ENCODE measurements at places on chromosomes 13 and 19.

- DNase-seq, result no peak
Measured at GRCh38 chr13:98892821-98893220, 85.0 kb downstream of the DOCK9 start.

- DNase-seq, result peak; percentile 47
Measured at GRCh38 chr13:24187185-24187584, 26.7 kb downstream of the SPATA13 start.

DNA sequence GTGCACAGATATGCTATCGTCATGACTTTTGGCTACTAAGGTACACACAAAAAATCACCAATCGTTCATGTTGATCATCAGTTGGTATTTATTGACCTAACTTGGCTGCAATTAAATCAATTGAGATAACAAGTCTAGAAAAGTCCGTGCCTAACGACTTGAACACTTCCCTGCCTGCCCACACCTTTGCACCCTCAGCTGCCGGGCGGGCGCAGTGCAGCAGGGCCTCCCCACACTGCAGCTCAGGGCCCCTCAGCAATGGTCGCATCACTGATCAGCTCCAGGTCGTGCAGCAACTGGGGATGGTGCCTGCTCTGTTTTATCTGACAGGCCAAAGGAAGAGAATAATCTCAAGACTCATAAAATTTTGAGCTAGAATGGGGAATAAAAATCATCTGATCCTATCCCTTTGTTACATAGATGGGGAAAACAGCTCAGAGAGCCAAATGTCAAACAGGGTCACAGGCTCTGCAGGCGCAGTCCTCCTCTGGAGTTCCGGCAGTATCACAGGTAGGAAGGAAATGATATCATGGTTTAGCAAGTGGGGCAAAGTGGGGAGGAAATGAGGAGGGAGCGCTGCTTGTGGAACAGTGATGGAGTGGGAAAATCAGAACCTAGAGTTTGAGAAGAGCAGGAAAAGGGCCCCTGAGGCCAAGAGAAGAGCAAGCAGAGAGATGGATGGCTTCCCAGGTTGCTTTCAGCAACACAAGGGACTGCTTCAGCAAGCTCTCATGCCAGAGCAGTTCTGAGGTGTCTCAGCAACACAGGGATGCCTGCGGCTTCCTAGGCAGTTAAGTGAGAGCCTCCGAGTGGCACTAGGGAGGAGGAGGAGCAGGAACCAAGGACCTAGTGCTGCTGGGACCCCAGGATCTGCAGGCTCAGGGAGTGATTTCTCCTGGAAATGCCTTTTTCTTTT lies 57.5 kb downstream of the SLC7A1 start:
- DNase-seq, result no peak

- no peak for DNase-seq
Measured at GRCh38 chr13:49098771-49099512, 121.2 kb upstream of the MLNR start.

GRCh38 chr19:7953060-7953459 lies 9.6 kb upstream of the TIMM44 start:
- DNase-seq, result peak; percentile 16

DNA sequence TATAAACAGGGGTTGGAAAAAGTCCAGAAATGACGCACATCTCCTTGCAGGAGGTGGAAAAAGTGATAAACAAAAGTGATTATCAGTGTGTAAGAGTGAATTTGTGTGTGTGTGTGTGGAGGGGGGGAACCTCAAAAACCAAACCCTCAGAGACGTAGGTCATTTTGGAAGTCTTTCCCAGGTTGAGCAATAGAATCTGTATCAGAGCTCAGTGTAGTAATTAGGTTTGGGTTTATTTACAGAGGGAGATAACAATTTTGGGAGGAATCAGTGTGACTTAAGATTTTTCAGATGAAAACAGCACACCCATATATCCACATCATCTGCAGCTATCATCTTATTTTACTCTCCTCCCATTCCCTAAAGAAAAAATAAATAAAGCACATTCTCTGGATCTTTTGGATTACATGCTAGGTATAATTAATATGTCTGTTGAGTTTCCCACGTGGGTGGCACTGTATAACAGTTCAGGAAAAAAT lies 406.4 kb downstream of the FGF9 start:
- no peak for DNase-seq

DNA sequence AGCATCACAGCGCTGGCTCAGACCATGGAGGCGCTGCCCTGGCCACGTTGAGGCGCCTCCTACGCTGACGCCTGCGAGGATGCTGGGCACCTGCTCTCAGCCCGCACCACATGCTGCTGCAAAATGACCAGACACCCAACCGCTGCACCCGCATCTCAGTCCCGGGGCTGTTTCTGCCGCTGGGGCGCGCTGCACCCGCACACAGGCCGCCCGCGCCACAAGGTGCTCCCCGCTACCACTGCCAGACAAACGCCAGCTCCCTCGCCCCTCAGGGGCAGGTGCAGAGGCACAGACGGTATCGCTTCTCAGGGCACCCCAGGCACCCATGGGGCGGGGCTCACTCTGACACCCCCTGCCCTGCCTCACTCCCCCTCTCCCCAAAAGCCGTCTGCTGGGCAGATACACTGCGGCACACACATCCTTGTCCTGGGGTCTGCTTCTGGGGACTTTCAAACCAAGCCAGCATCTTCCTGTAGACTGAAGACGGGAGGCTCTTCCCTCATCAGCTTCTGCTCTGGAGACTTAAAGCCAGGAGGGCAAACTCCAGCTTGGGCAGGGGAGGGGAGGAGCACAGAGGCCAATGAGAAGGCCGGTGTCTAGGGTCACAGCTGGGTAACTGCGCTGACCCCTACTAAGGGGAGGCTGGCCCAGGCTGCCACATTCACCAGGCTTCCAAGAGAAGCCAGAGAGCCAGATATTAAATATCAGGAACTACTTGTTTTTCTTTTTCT lies 16.3 kb downstream of the CHERP start:
- DNase-seq, result no peak

GRCh38 chr13:34070006-34070405 lies 252.1 kb downstream of the RFC3 start:
- peak; percentile 66 for DNase-seq

GRCh38 chr13:38636761-38637160 lies 50.1 kb upstream of the FREM2 start:
- DNase-seq, result no peak

DNA sequence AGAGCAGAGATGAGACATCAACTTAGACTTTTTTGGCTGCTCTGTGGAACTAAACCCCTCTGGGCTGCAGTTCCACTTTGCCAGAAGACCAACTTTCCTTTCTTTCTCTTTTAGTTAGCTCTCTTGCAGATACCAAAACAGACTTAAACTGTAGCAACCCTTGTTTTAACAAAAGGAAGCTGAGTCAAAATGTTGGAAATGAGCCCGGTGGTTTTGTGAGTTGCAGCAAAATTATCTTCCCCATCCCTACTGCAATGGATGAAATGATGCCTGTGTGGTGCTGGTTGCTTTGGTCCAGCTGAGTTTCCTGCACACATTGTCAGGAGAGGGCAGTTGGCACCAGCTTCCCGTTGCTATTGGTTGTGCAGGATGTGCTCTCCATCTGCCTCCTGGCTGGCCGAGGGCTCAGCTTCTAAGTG lies 115.3 kb downstream of the LRCH1 start:
- peak; percentile 91 for DNase-seq

- peak; percentile 49 for DNase-seq
Measured at GRCh38 chr13:71964491-71965100, 97.6 kb upstream of the DACH1 start.

DNA sequence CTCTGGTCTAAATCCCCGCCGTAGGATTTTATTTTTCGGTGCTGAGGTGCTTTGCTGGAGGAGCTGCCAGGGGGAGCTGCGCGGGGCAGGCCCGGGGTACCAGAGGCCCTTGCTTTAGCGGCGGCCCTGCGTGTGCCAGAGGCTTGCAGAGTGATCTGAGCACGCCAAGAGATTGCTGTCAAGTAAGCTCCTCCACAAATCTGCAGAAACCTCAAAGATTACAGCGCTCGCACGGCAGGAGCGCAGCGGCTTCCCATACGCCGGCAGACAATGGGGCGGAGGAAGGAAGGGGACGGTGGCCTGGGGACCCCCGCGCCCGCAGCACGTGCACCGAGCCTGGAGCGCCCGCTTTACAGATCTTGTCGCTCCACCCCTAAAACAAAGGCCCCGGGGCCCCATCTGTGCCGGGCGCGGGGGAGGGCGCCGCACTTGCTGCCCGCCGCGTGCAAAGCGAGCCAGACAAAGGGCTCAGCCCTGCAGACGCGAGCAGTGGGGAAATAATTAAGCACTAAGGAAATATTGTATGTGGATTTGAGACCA lies 9.1 kb upstream of the C19orf12 start:
- DNase-seq, result peak; percentile 5

GRCh38 chr19:15123031-15123890 lies 16.1 kb downstream of the SYDE1 start:
- no peak for DNase-seq

DNA sequence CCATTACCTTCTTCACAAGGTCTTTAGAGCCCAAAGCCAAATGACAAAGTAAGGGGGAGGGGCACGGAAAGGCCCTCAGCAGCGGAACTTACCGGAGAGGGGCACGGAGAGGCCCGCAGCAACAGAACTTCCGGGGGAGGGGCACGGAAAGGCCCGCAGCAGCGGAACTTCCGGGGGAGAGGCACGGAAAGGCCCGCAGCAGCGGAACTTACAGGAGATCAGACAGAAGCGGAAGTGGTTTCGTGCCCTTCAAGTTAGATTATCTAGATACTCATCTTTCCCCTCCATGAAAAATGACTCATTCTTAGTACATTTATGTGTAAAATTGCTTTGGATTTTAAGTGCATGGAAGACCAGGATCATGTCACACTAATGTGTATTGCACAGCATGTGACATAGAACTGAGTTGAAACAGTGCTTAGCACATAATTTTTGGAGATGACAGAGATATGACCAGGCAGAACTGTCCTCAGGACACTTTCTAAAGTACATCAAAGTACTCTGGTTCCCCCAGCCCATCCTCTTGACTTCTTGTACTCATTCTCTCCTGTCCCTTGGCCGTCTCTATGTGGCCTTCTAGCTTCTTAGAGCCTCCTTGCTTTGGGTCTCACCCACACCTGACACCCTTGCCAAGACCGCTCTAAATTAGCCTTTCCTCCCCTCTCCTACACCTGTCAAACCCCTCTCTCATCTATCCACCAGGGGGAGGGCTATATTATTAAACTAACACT lies 25.7 kb upstream of the TPTE2 start:
- DNase-seq, result peak; percentile 41

GRCh38 chr19:10126213-10126639 lies 6.5 kb upstream of the EIF3G start:
- DNase-seq, result no peak

GRCh38 chr19:20067943-20068342 lies 9.9 kb upstream of the ZNF90 start:
- no peak for DNase-seq

DNA sequence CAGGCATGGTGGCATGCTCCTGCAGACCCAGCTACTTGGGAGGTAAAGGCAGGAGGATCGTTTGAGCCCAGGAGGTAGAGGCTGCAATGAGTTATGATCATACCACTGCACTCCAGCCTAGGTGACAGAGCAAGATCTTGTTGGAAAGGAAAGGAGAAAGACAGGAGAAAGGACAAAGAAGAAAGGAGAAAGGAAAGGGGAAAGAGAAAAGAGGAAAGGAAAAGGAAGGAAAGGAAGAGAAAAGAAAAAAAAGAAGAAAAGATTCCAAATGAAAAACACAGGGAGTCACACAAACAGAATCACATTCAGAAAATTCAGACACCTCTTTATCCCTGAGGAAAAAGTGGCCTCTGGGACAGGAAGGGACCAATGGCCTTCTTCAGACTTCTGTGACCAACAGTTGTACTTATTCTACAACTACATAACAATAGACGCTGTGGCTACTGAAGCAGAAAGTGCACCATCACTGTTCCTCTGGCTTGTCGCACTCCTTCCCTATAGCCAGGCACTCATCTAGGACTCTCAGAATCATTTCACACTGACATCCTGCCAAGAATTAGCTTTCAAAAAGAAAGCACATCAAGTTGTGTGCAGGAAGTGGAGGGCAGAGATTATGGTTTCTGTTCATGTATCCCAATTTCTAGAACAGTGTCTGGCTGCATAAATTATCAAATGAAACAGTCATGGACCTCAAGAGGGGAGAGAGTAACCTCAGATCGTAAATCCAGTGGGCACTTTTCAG lies 5.9 kb downstream of the MTMR6 start:
- no peak for DNase-seq

- DNase-seq, result no peak
Measured at GRCh38 chr13:32115066-32115465, 83.5 kb downstream of the FRY start.

GRCh38 chr19:47036097-47036651 lies 12.2 kb downstream of the TMEM160 start:
- DNase-seq, result peak; percentile 13

GRCh38 chr13:106100171-106100919 lies 435.1 kb downstream of the EFNB2 start:
- no peak for DNase-seq

DNA sequence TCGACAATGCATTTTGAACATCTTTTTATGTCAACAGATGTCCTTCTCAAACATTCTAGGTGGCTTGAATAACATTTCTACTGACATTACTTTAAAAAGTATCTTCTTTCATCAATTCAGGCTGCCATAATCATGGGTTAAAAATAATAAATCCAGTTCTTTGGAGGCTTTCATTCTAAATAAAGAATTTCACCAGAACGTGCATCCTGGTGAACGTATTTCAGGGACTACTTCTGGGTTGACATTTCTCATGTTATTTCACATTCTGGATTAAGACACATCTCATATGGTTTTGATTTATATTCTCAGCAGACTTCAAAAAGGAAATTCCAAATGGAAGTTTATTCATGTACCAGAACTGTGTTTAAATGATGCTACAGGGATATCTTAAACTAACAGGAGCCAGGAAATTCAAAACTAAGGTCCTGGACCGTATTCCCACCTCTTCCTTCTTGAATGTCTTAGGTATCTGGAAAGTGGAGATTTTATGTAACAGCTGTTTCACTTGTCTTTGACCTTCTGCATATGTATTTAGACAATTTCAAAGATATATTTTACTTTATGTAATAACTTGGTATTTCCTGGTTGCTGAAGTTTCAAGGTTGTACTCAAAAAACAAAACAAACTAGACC lies 107.2 kb downstream of the STARD13 start:
- no peak for DNase-seq

DNA sequence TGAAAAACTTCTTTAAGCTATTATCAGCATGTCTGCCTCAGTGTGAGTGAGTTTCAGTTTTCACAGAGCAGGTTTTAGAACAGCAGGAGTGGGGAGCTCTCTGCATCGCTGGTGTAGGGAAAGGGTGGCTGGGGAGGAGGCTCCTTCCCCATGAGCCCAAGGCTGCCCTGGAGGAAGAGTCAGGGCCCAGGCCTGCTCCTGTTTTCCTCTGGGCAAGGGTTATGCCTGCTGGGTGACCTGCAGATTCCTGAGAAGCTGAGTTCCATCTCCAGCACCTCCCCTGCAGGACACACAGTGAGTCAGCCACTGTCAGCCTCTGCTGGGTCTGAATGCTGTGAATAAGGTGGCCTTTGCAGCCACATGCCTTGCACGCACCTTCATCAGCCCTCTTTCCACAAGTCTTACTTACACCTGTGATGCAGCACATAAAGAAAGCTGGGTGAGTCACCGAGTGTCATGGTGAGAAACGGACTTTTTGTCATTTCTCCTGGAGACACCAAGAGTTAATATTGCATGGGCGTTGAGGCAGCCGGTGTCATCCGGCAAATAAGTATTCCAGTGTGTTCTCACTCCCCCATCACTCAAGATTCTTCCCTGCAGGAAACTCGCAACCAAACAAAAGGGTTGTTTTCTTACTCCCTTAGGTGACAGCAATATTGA lies 186.4 kb upstream of the KL start:
- peak; percentile 71 for DNase-seq

All from astrocyte (in vitro differentiated cells and primary cell).